ENCODE measurements at places on chromosomes 4 and X.

GRCh38 chr4:100081491-100081890 is 108.8 kb downstream of the DDIT4L start:
- DNase-seq: no peak

GRCh38 chrX:92209936-92210335 is 430.8 kb downstream of the PCDH11X start:
- no peak for DNase-seq

- DNase-seq: peak; percentile 65
These were observed 23.3 kb upstream of the ANTXR2 start for GRCh38 chr4:80096175-80096850.

GRCh38 chr4:87117051-87117731 is 103.2 kb downstream of the KLHL8 start:
- DNase-seq: no peak

- no peak for DNase-seq
These were observed 166.1 kb downstream of the CCSER1 start for GRCh38 chr4:90293320-90293719.

GRCh38 chr4:147430111-147430510 is 50.8 kb upstream of the EDNRA start:
- no peak for DNase-seq

GRCh38 chrX:133670383-133670782 is 255.1 kb upstream of the GPC4 start:
- peak; percentile 54 for DNase-seq

- DNase-seq: no peak
These were observed 38.6 kb downstream of the TSC22D3 start for GRCh38 chrX:107736781-107737531.

GRCh38 chr4:129248621-129249020 is 152.7 kb downstream of the C4orf33 start:
- no peak for DNase-seq

GRCh38 chr4:65670331-65671031 is at the start of gene EPHA5:
Gene EPHA5 (minus strand): TSS chr4:65670489. CDS start chr4:65669742, 747 bp downstream.
- peak; percentile 78 for DNase-seq

- no peak for DNase-seq
These were observed 263.1 kb downstream of the SPRY1 start for GRCh38 chr4:123659730-123660129.

GRCh38 chr4:75598390-75598789 is 31.9 kb downstream of the CDKL2 start:
- DNase-seq: peak; percentile 56

DNA sequence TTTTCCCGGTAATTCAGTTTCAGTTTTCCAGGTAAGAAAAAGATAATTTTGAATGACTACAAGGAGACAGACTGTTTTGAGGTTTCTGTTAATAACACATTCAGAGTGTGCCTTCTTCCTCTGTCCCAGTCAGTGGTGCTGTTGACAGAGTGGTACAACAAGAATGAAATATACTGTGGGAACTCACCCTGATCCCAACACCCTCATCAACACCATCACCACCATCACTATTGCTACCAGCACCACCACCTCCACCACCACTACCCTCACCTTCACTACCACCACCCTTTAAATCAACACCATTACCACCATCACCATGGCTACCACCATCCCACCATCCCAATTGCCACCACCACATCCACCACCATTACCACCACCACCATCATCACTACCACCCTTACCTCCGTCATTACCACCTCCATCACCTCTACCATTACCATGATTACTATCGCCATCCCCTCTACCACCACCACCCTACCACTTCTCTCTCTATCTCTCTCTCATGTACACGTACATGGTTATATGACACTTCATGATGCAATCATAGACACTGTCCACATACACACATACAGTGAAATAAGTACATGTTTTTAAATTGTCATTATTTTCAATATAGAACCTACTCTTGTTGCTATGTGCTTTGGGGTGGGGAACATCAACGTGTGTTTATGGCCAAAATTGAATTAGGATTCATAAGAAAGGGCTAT is 91.5 kb downstream of the MAMLD1 start:
- DNase-seq: no peak

DNA sequence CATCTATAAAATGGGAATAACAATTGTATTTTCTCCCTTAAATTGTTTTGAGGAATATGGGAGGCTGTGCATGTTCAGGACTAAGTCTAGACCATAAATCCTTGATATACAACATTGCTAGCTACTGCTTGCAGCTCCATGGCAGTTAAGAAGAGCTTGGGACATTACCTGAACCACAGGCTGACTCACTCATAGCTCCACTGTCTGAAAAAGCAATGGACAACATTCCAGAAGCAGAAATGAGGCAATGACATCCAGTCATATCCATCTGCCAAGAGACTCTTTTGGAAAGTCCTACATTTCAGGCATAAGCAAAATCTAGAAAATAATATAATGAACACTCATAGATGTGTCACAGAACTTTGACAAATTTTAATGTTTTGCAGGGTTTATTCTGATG is 167.3 kb upstream of the LEF1 start:
- DNase-seq: peak; percentile 90

DNA sequence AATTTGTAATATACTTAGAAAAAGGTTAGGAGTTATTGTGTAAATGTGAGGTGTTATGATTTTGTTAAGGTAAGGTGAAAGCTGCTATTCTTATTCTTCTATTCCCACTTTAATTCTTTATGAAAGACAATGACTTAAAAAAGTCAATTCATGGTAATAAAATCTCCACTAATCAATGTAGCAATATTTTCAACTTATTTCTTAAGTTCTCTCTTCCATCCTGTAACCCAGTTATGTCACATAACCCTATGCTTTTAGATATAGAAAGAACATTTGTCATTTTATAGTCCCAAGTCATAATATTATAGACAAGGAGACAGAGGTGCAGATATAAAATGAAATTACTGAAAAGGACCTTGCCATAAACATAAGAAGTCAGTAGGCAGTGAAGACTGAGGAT is 157.9 kb upstream of the SLC7A11 start:
- DNase-seq: no peak

GRCh38 chr4:184433258-184433892 is 41.0 kb downstream of the IRF2 start:
- no peak for DNase-seq

DNA sequence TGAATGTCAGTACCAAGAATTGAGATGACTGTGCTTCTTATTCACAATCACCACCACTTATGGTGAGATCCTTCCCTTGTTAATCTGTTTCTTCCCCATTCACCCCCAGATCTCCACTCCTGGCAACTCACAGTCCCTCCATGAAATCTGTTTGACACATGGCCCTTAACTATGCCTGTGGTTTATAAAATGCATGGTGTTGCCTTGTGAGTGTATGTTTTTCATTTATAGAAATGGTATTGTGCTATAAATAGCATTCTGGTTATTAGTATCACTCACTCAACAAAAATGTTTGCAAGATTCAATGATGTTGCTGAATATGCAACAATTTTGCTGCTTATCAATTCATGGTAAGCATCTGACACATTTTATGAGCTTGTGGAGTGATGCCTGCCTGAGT is 131.0 kb downstream of the PRKX start:
- DNase-seq: peak; percentile 84

DNA sequence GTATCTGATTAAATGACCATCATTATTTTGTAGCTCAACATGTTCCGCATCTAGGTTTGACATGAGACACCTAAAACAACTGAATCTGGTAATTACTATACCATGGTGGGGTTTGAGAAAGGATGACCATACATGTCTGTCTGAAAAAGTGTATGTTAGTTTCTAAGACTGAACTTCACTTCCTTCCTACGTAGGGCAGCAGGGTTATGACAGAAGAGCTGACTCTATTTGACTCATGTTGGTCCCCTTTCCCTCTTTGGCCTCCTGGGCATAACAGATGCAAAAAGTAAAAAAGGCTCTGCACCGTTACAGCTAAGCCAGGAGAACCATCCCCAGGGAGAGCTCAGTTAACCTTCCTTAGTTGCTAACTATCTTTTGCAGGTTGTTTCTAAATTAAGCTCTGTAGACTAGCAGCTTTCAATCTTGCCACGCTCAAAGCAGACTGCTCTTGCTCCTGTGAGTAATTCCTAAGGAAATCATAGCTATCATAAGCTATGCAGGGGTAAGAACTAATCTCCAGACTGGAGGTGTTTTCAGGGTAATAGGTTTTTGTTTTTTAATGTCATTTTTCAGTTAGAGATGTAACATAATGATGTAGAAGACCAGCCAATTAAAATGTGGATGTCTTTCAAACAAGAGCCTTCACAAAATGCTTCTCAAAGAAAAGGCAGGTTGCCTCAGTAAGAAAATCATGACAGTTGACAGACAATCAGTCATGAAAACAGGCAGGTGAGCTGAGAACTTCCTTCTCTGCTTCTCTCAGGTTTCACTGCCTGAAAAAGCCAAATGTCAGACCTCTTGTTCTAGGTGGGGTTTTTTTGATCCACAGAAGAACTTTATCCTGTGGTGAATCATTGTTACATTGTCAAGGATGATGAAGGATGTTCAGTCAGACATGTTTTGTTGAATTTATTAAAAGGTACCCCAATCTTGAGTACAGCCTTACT is 66.9 kb upstream of the DAPP1 start:
- DNase-seq: no peak

DNA sequence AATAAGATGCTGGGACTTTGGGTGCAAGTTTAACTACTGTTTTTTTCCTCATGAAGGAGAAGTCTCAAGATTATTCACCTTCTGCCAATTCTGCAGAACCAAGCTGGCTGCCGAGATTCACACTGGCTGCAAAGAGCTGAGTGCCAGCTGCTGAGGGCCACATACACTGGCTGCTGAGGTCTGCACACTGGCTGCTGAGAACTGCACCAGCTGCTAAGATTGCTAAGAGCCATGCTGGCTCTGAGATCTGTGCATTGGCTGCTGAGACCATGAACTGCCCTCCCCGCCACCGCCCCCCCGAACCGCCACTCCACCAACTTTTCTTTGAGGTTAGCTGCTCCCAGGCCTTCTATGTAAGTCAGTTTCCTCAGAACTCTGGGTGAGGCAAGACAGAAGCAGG is 330.3 kb downstream of the CBLL2 start:
- no peak for DNase-seq

GRCh38 chrX:103338663-103339062 is 8.6 kb downstream of the TCEAL7 start:
- no peak for DNase-seq

GRCh38 chr4:40055863-40056715 is 561 bp upstream of the N4BP2 start:
- peak; percentile 86 for DNase-seq

- peak; percentile 58 for DNase-seq
These were observed at the start of gene ITGB1BP2 for GRCh38 chrX:71301195-71301924. Gene ITGB1BP2 (plus strand): TSS chrX:71301750. CDS start chrX:71301807, 57 bp downstream.

GRCh38 chr4:121150486-121150885 is 13.6 kb downstream of the TNIP3 start:
- DNase-seq: no peak

GRCh38 chr4:162938738-162939485 is 227.8 kb downstream of the NAF1 start:
- peak; percentile 8 for DNase-seq

DNA sequence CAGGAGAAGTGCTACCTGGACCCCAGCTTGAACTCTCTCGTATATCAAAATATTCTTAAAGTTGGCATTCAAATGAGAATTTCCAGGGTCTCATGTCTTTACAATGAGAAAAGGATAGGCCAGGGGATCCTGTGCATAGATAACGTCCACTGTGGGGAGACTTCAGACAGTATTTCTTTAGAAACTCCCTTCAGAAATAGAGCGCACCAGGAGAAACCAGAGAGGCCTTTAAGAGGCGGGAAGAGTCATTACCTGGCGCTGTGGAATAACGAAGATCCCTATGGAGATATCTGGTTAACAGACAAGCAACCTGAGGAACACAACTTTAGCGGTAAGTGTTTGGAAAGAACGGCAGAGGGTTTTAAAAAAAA is 600 bp downstream of the RADX start:
- DNase-seq: peak; percentile 3

- DNase-seq: peak; percentile 50
These were observed 428.4 kb downstream of the AFF2 start for GRCh38 chrX:148928811-148929210.

GRCh38 chr4:71204056-71204455 is 134.8 kb upstream of the SLC4A4 start:
- no peak for DNase-seq

DNA sequence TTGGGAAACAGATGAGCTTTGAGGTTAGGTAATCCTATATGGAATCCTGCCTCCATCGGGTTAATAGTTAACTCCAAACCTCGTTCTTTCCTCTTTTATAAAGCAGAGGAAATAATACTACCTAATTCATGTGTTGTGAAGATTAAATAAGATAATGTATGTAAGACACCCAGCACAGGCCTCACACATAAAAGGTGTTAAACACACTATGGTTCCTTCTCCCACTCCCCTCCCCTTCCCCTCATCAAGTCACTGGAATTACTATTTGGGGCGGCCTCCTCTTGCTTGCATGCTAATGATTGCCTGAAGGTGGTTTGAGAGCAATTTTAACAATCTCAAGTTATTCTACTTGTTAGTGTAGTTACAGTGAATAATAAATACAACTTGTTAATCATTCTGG is 404.4 kb upstream of the RASGEF1B start:
- no peak for DNase-seq

GRCh38 chrX:105723966-105724735 is 98.2 kb upstream of the NRK start:
- DNase-seq: no peak

DNA sequence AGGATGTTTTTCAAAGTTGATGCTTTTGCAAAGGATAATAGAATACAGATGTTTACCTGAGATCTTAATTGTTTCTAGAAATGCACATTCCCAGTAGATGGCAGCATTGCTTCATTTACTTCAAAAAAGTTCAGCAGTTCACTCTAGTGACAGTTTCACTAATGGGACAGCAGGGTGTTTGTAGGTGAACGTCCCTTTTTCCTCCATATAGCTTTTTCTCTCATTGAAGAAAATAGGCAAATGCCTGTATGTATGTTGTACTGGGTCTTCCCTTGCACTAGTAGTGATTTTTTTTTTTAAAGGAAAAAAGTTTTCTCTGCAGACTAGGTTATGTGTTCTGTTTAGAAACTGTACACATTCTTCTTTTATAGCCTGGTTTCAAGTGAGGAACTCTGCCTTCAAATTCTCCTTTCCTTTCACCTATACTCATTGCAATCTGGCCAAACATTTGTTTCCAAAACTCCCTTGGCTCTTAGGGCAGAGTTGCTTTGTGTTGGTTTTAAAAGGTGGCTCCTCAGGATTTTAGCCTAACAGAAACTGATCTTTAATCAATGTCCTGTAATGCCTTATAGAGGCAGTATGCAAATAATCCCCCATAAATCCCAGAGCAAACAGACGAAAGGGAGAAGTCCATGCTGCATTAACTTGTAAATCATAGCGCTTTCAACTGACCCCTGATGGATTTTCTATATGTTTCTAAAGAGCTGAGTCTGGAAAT is 86.3 kb downstream of the EGF start:
- peak; percentile 67 for DNase-seq

DNA sequence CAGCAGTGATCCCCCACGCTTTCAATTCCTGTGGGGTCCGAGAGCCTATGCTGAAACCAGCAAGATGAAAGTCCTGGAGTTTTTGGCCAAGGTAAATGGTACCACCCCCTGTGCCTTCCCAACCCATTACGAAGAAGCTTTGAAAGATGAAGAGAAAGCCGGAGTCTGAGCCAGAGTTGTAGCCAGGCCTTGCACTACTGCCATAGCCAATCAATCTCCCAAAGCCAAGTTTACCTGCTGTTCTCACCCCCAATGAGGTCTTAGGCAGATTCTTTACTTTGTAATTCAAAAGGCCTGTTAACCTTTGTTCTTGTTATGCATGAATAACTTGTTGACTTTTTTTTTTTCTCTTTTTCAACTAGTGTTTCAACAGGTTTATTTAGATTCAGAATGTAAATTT is 4.0 kb downstream of the MAGEB2 start:
- no peak for DNase-seq

GRCh38 chr4:175823015-175823742 is 11.1 kb upstream of the GPM6A start:
- no peak for DNase-seq

- peak; percentile 68 for DNase-seq
These were observed 13.6 kb downstream of the EXOC1 start for GRCh38 chr4:55866973-55867574.

All from fibroblast of upper back skin (primary cell).